CD4-positive, alpha-beta memory T cell (primary cell): ENCODE measurements at places on chromosomes 12 and 14.

- DNase-seq: peak; percentile 89
Measured at GRCh38 chr14:68685419-68686204, 107.3 kb downstream of the ZFP36L1 start.

- no peak for DNase-seq
Measured at GRCh38 chr12:3333583-3333982, 157.4 kb upstream of the PRMT8 start.

GRCh38 chr12:100567945-100568344 lies 5.5 kb upstream of the GAS2L3 start:
- DNase-seq: no peak

DNA sequence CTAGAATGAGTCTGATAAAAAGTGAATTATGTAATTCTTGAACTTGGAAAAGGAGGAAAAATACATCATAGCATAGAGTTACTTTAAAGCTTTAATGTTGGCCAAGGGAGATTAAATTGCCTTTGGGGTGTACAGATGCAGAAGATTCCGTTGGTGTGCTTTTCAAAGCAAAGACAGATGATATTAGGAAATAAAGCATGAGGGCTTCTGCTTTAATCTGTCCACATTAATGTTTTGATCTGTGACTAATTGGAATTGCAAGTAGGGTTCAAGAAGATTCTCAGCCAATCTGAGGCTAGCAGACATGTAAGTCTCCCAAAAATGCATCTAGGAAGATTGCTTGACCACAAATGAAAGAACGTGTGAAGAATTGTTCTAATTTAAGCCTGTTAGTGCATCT lies 35.2 kb downstream of the LGR5 start:
- no peak for DNase-seq
